ENCODE measurements at places on chromosomes 5 and 9.
A peak's percentile ranks its signal among the peaks of the same experiment; 100 is the strongest.

DNA sequence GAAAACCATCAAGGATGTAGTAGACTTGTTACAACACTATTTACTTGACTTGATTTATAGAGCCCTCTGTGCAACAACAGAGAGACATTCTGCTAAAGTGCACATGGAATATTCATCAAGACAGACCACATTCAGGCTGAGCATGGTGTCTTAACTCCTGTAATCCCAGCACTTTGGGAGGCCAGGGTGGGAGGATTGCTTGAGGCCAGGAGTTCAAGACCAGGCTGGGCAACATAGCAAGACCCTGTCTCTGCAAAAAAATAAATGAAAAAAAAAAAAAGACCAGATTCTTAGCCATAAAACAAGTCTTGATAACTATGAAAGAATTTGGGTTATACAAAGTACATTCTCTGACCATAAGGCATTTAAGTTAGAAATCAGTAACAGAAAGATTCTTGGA is 25.3 kb downstream of the DENND4C start:
- no peak for DNase-seq

- no peak for DNase-seq
Observed at GRCh38 chr9:137836831-137837241, 40.7 kb upstream of the CACNA1B start.

GRCh38 chr9:85905957-85906356 is 35.0 kb upstream of the NAA35 start:
- no peak for DNase-seq

DNA sequence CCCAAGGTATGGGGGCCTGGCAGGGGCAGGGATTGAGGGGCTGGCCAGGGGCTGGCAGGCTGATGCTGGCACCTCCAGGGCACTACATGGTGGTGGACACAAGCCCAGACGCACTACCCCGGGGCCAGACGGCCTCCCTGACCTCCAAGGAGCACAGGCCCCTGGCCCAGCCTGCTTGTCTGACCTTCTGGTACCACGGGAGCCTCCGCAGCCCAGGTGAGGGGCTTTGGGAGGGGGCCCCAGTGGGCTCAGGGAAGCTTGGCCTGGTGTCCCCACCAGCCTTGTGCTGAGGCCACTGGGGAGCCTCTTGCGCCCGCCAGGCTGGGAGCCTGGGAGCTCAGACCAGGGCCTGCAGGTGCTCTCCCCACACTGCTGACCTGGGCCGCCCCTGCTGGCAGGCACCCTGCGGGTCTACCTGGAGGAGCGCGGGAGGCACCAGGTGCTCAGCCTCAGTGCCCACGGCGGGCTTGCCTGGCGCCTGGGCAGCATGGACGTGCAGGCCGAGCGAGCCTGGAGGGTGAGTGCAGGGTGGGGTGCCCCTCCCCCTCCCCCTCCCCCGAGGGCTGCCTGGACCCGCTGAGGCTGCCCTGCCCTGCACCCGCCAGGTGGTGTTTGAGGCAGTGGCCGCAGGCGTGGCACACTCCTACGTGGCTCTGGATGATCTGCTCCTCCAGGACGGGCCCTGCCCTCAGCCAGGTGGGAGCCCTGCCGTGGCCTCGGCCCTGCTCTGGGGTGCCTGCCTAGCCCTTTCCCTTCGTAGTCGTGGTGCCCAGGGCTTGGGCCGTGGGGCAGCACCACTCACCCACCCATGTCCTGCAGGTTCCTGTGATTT is 5.7 kb downstream of the MAMDC4 start:
- no peak for DNase-seq

GRCh38 chr5:82884821-82885471 is 192.2 kb downstream of the TMEM167A start:
- no peak for DNase-seq

DNA sequence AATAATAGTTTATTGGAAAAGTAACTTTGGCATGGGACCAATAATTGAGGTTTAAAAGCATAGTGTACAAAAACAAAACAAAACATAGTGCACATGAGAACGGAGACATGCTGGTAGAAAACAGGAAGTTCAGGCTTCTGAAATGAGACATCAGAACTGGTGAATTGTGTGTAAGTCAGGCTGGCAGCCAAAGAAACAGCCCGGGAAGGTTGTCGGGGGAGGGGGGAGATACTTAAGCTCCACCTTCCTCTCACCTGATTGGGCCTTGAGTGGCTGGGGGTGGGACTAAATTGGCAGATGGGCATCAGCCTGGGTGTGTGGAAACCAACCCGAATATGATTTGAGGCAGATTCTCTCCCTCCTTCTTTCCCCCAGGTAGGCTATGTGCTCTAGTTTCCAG is 256.3 kb downstream of the SMARCA2 start:
- DNase-seq, result no peak

DNA sequence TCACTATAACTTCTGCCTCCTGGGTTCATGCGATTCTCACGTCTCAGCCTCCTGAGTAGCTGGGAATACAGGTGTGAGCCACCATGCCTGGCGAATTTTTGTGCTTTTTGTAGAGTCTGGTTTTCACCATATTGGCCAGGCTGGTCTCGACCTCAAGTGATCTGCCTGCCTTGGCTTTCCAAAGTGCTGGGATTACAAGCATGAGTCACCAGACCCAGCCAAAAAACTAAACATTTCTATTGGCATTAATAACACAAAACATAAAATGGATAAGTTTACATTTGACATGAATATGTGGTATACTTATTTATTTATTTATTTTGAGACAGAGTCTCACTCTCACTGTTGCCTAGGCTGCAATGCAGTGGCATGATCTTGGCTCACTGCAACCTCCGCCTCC is 13.6 kb upstream of the REEP5 start:
- no peak for DNase-seq

GRCh38 chr9:109908459-109909390 is 128.7 kb downstream of the PALM2AKAP2 start:
- DNase-seq, result no peak

DNA sequence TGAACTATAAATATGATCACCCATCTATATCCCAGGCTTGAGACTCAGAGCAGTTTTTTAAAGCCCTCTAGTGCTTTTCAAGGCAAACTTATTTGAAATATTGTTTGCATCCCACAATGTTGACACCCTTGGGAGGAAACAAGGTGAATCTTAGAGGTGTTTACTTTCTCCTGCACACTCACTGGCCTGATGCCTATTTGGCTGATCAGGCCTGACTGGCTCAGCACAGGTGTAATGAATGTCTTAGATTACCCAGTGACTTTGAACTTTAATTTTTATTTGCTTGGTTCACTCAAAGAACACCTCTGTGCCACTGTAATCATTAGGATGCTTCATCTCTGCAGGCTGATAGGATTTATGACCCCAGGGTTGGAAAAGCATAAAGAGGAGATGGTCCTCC is 158.3 kb downstream of the KCTD16 start:
- no peak for DNase-seq

GRCh38 chr5:79297661-79298060 is 61.7 kb downstream of the JMY start:
- DNase-seq, result no peak

GRCh38 chr9:21294904-21295538 is 10.1 kb downstream of the IFNA5 start:
- DNase-seq, result no peak

DNA sequence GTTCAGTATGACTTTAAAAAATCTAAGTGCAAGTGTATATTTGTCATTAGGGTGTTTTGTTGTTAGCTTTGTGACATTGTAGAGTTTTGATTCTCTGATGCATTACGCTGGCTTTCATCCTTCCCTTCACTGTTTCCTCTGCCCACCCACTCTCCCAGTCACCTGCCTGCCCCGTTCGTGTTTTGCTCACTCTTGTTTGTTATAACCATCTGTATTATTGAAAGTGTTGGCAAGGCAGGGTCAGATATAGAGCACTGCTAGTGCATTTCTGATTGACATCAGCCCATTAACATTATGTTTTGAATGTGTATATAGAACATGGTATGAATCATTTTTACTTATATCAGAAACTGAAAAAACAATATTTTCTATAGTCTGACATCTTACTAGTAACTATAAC is 27.3 kb downstream of the SCGB3A1 start:
- DNase-seq, result no peak

- no peak for DNase-seq
Observed at GRCh38 chr9:133204335-133204992, 4.6 kb downstream of the OBP2B start.

GRCh38 chr9:130681769-130682420 is 11.7 kb upstream of the EXOSC2 start:
- peak; percentile 24 for DNase-seq

DNA sequence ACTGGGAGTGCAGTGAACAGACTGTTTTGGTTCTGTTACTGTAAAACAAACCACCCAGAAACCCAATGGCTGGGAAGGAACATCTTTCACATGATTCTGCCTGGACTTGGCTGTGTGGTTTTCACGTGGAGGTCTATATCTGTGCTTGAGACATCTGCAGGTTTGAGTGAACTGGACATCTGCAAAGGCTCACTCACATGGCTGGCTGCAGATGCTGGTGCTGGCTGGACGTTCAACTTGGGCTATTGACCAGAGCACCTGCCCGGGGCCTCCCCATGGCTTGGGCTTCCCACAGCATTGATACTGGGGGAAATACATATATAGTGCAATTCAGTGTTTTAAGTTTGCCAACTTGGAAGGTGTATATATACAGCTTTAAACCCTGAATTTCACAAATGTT is 6.8 kb downstream of the CTSL start:
- no peak for DNase-seq

DNA sequence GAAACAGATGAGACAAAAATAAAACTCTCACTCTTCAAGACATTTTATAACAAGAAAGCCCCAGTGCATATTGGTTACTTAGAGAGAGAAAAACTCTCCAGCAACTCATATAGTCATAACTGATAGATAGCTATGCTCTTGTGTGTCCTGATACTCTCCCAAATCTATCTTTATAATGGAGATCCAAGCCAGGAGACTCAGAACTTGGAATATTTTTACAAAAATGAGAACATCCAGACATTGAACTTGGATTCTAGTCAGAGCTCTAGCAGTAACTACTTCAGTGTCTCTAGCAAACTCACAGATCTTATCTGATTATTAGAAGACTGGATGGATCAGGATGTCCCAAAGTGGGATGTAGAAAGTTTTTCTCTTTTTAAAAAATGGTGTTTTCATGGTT is 412.7 kb upstream of the BRINP1 start:
- DNase-seq, result no peak

DNA sequence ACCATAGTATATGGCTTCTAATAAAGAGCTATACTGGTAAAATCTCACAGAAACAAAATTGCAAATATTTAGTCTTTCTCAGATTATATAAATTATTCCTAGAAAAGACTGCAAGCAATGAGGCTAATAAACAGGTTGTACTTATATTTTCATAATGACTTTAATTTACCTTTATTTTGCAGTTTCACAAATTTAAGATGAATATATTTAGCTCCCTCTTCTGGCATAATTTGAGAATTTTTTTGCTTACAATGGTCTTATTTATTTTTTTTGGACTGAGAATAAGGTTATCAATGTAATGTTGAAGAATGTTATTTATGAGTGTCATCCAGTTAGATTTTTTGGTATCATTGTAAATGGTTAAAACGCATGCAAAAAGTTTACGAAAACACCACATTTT is 56.7 kb downstream of the PIK3R1 start:
- DNase-seq, result no peak

GRCh38 chr5:125634216-125634835 is 788.9 kb upstream of the GRAMD2B start:
- no peak for DNase-seq

GRCh38 chr5:134148316-134148715 is 28.4 kb downstream of the SKP1 start:
- no peak for DNase-seq

DNA sequence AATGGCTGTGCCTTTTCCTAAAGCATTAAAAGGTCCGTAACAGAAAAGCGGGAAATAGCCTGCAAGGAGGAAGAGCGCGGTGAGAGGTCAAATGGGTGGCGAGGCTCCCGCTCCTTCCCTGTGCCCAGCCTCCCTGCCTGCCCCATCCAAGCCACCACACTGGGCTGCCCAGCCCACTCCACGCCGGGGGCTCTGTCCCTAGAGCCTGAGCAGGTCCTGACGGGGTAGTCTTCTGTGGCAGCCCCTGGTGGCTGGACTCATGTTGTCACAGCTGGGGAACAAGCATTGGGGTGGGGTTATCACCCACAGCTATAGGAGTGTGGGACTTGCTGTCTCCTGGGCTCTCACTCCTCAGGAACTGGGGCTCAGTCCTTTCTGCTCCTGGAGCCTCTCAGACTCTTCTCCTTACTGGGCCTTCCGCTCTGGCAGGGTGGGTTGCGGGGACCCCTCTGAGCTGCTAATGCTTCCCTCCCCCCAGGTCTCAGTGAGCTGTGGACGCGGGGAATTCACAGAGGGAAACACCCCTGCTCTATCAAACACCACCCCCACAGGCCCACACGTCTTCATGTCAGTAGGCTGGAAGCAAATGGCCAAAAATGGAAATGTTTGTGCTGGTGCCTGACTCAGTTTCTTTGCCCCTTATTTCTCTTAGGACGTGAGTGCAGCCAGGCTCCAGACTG is 152.4 kb upstream of the PHYKPL start:
- no peak for DNase-seq

GRCh38 chr5:2391566-2391965 is 359.9 kb downstream of the IRX2 start:
- DNase-seq, result no peak

DNA sequence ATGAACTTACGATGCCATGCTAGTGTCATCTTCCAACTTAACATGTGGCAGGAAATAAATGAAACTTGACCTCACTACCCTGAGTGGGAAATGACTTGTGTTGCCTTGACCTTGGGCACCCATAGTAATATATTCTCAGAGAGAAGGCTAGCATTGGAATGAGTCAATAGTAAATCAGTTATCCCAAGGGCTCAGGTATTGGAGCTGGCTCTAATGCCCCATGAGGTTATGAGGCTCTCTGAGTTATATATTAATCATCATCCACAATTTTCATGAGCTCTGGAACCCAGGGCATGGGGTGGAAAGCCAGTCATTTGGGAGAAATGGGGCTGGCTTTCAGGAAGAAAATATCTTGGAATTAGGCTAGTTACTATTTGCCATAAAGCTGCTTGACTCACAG is 42.4 kb upstream of the SMIM32 start:
- DNase-seq, result no peak

- DNase-seq, result peak; percentile 12
Observed at GRCh38 chr5:35194635-35195471, 35.4 kb downstream of the PRLR start.

All from nucleus accumbens (tissue), 56 donors.